ENCODE measurements at places on chromosomes 6 and 20. TPM values are rescaled to one million over a fixed set of nuclear protein-coding genes. Genes with fewer than 3 reads are reported as not detected.

Gene OPN5
- not detected for polyA plus RNA-seq

Gene RIPPLY2
- 14.6 TPM for polyA plus RNA-seq

Gene ATP6V1G2
- polyA plus RNA-seq = 122 TPM

Gene ANKS1A
- polyA plus RNA-seq = 27.1 TPM

Gene TCP1
- 432 TPM for polyA plus RNA-seq
